ENCODE measurements at places on chromosomes 13 and 19. TPM values are rescaled to one million over a fixed set of nuclear protein-coding genes. Genes with fewer than 3 reads are reported as not detected.
A peak's percentile ranks its signal among the peaks of the same experiment; 100 is the strongest.

DNA sequence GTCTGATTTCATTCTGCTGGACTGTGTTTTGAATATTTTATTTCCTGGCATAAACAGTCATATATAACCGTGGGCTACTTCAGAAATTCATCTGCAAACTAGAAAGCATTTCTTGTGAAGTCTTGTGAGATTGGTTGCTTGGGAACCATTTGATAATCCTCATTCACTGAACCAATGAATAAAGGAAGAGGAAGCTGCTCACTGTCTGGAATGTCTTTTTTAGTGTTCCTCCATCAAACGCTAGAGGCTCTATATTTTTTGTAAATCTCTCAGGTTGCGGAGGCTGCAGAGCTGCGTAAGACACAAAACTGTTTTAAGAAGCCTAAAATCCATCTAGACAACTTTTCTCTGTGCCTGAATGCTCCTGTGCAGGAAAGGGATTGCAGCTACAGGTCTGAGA, 18.7 kb upstream of the GPR12 start:
- DNase-seq, result no peak

Gene CFD
- 18.2 TPM for total RNA-seq

DNA sequence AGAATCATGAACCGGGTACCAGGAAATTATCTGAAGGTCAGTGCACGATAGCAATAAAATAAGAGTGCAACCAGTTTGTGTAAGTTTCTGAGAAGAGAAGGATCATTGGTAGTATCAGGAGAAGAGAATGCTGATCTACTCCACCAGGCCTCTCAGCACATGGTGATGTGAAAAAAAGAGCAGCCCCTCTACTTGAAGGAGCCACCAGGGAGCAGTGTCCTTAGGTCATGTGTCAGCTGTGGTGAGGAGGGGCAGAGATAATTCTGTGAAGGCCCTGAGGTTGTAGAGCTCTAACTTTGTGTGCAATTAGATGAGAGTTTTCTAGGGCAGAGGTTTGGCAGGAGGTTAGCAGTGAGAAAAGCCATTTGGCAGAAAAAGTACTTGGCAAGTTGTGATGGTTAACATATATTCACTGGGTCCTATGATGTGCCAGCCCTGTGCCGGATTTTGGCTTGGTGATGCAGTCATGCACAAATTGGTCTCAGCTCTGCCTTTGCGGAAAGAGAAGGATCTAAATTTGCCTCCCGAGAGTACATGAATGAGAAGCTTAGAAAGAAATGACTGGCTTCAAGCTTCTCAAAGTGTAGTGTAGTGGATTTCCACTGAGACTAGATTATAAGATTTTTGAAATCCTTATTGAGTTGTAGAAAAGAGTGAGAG, 19.2 kb upstream of the ZC3H13 start:
- DNase-seq, result no peak

DNA sequence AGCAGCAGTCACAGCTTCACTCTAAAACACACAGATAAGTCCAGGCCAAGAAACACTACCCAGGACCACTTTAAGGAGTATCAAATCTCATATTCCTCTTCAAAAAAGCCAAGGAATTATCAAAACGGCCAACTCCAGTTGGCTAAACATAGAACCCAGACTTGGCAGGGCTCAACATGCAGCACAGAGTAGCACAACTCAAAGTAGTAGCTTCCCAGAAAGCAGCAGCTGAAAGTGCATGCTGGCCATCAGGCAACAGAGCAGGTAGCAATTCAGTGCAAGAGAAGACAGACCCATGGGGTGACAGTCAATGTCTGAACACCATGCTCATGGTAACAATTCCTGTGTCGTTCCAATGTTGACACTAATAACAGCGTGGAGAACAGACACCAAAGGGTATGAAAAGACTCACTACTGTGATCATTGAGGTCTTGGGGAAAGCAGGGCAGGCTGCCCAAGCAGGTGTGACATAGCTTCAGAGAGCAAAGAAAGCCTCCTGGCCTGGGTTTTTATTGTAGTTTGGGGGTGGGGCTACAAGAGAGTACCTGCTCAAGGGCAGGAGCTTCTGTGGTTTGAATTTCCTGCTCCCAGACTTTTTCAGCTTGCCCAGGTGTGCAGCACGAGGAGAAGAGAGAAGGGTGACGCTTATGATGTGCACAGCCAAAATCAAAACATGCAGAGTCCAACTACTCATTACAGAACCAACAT, 6.2 kb downstream of the ZNF709 start:
- DNase-seq, result no peak

- no peak for DNase-seq
Observed at GRCh38 chr13:98838776-98839175, 86.3 kb upstream of the SLC15A1 start.

- no peak for DNase-seq
Observed at GRCh38 chr13:51579676-51580075, 4.6 kb upstream of the WDFY2 start.

DNA sequence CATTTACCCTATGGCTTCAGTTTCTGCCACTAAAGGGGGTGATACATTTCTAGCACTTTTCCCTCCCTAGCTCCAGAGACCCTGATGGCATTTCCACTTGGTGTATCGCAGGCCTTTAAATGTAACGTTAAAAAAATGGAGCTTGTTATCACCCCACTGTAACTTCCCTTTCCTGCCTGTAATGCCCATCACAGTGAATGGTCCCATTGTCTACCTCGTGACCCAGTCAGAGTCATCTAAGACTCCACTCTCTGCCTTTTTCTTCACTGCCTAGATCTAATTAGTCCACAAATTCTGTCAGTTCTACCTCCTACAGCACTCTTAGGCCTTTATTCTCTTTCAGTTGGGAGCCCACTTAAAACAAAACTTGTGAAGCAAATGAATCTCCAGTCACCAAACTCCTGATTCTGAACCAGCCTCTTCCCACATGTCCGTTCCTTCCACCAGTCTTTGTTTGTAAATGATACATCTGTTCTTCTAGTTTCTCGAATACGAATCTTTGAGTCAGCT, 64.8 kb downstream of the NHLRC3 start:
- DNase-seq, result no peak

GRCh38 chr13:112132142-112132541, 65.2 kb downstream of the SOX1 start:
- peak; percentile 53 for DNase-seq

DNA sequence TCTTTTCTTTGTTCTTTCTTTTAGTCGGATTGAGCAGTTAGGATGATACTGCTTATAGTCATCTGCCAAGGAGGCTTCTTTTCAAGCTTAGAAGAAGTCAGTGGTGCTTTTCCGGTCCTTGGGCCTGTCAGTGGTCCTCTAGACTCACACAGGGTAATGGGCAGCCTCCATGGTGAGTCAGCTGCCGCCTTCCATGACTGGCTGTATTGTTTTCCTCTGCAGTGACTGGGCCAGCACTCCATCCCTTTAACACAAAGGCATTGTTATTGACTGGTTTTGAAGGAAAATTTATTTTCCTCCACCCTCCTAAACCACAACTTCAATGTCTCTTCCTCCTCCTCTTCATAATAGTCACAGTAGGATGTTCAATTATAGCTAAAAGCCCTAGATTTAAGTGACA, 47.1 kb upstream of the CNMD start:
- DNase-seq, result peak; percentile 40

- no peak for DNase-seq
Observed at GRCh38 chr13:100483841-100484381, 104.7 kb downstream of the GGACT start.

Gene TMPRSS9
- not detected for total RNA-seq

DNA sequence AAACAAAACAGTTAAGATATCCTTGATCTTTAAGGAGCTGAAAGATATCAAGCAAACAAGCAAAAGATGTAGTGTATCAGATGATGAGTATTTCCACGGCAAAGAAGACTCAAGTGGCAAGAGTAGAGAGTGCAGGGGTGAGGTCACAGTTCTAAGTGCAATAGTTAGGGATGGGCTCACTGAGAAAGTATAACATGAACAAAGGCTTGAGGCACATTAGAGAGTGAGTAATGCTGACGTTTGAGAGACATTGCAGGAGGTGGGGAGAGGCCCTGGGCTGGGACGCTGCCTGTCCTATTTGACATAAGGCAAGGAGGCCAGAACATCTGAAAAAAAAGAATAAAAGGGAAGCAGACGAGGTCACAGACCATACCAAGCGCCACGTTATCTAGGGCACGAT, 1.4 kb downstream of the DUXA start:
- DNase-seq, result peak; percentile 20

DNA sequence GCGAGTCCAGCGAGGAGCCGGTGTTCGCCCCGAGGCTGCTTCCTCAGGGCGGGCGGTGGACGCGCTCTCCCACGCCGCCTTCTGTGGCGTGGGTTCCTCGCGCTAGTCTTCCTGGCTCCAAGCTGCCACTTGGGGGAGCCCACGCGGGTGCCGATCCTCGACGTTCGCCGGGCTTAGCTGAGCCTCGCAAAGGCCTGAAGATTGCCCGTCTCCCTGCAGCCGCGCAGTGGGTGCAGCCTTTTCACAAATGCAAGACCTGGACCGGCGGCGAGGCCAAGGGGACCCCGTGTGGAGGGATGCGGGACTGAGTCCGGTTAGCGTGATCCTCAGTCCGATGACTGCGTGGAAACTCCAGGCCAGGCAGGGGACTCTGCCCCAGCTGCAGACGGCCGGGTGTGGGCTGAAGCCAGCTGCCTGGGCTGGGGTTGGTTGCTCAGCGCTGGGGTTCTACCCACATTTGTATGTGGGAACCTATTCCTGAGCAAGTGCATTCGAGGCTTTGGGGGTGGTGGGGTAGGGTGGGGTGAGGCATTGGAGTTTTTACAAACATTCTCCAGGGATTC, 16.6 kb upstream of the LRP3 start:
- DNase-seq, result no peak

Gene OR7A5
- total RNA-seq, result not detected

DNA sequence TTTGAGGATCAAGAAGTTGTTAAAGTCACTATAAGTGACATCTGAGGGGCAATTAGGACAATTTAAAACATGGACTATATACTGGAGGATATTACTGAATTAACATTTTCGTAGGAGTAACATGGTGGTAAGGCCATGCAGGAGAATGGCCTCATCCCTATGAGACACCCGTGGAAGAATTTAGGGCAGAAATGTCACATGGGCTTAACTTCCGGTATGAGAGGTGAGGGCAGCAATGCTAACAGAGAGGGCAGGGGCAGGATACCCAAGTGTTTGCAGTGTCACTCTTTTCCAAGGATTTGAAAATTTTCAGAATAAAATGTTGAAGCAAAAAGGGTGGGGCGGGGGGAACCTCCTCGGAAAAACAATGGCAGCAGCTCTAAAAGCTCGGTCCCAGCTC, 23.6 kb downstream of the RANBP3 start:
- DNase-seq, result peak; percentile 25

Gene ZNF493
- 10.1 TPM for total RNA-seq

DNA sequence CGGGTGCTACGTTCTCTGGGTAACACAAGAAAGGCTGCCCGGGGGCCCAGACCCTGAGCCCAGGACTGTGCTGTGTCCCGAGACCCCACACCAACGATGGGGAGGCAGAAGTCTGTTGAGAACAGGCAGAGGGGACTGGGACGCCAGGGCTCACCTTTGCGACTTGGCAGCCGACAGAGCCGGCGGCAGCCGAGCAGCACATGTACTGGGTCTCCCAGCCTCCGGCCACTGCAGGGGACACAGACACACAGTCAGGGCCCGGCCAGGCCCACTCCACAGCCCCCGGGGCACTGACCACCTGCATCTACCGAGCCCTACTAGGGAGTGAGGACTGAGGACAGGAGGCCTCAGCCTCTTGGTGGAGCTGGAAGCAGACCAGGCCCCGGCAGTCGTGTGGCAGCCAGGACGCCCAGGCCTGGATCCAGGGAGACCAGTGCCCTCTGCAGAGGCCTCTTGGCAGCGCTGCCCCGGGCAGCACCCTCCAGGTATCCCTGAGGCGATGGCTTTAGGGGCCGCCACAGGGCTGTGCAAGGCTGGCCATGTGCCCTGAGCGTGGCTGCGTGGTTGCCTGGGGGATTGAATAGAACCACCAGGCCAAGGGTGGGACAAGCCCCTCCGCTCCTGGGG, 5.6 kb upstream of the ATP8B3 start:
- DNase-seq, result no peak

GRCh38 chr13:42038661-42039456, 9.6 kb upstream of the DGKH start:
- DNase-seq, result no peak

Gene KL
- total RNA-seq, result not detected

DNA sequence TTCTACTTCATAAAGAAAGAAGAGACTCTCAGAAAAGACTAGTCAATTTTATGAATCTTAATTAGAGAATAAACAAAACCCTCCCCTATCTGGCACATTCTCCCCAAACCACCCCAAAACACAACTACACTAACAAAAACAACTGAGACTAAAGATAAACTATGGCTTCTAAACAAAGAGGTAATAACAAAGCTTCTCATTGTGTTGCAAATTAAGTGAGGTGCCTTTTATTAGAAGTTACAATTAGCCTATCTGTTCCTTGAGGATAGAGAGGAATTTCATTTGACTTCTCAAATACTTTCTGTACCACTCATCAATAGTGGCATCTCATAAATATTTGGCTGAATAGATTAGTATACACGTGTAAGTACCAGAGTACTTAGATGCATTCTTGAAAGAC, 1196.2 kb downstream of the PCDH9 start:
- DNase-seq, result no peak

Gene LYPD3
- not detected for total RNA-seq

- DNase-seq, result no peak
Observed at GRCh38 chr13:75806117-75806516, 170.0 kb downstream of the LMO7 start.

DNA sequence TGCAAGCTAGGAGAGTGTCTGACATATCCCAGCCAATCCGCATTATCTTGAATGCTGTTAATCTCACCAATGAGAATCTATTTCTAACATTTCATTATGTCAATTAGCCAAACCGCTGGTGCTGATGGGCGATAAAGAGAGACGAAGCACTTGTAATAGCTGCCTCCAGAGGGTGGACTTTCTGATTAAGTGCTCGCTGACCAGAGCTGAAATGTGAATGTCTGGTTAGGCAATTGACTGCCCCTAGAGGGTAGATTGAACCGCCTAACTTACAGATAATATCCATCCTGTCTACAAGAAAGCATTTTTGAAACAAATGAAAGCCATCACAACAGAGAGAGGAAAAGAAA, 552 bp upstream of the GRWD1 start:
- peak; percentile 88 for DNase-seq

GRCh38 chr13:47929156-47929555, 71.9 kb downstream of the SUCLA2 start:
- no peak for DNase-seq

DNA sequence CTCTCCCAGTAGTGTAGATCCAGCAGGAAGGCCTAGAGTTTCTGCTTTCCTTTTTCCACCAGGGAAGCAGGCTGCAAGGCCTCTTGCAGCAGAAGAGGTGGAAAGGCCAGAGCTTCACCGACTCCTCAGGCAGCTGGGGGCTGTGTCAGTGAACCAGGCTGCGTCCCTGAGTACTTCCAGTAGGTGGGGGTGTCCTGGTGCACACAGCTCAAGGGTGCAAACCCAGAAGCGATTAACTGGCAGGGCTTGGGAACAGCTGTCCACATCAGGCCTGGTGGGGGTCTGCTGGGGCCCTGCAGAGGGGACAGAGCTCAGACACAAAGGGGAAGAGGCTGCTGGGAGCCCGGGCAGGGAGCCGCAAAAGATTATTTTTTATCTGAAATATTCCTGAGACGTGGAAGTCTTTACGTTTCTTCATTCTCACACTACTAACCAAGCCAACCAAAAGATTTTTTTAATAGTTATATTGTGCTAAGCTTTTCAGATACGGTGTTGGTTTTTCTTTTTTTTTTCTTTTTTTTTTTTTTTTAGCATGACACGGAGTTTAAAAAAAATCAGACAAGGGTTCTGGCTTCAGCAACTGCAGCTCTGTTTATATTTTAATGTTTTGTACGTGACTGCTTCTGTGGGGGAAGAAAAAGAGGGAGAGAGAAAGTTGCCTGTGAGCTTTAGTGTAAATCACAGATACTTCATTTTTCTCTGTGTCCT, 11.0 kb downstream of the TSHZ3 start:
- DNase-seq, result peak; percentile 49
